Skin of body (tissue), 3 donors: ENCODE measurements at places on chromosomes 1 and 21.

- DNase-seq: no peak
Observed at GRCh38 chr21:44579056-44579832, 1.2 kb downstream of the KRTAP10-5 start.

DNA sequence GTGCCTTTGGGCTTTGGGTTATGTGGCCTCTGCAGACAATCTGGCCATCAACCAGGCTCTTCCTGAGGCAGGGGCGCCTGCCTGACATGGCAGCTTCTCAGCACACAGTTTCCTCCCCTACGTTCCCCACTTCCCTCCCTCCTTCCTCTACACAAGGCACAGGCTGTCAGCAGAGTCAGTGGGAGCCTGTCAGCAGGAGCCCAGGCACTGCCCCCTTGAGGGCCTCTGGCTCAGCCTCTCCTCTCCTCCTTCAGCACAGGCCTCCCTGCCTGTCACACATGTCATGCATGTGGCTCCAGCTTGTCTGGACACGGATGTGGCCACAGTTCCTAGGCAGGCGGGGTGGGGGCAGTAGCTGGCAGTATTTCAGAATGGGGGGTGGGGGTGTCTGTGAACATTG is 52.2 kb upstream of the ARTN start:
- peak; percentile 48 for DNase-seq

DNA sequence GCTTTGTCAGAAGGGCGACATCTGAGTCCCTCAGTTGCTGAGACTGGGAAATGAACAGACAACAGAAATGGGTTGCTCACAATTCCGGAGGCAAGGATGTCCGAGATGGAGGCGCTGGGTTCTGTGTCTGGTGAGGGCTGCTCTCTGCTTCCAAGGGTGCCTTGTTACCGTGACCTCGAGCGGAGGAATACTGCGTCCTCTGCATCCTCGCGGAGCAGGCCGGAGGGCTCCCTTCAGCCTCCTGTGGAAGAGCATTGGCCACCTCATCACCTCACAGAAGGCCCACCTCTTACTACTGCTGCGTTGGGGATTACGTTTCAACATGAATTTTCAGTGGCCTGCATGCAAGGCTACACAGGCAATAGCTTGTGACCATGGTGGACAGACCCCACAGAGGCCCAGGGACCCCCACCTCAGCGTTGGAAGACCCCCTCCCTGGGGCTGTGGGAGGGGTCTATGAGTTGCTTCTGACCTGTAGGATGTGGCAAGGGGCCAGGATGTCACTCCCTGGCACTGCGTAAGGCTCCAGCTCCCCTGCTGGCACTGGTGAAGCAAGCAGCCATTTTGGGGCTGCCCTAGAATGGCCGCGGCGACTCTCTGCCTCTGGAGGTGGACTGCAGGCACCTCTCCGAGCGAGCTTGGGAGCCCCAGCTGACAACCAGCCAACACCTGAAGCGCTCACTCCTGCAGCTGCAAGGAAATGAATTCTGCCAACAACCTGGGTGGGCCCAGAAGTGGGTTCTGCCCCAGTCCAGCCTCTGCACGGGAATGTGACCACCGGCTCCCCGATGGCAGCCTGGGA is 36.3 kb upstream of the COL6A1 start:
- no peak for DNase-seq

DNA sequence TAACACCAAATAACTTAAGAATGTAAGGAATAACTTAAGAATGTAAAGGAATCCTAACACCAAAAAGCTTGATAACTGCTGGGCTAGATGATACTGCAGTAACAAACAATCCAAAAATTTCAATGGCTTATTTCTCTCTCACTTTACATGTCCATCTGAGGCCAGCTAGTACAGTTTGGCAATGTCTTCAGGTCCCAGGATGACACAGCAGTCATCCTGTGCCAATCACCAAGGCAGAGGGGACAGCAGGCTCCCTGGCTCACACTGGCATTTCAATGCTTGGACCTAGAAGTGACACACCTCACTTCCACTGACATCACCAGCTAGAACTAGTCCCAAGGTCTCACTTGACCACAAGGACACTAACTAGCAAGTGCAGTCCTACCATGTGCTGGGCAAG is 15.3 kb downstream of the DNAJC11 start:
- no peak for DNase-seq

GRCh38 chr21:18716578-18717138 is 313.1 kb upstream of the TMPRSS15 start:
- DNase-seq: peak; percentile 9

DNA sequence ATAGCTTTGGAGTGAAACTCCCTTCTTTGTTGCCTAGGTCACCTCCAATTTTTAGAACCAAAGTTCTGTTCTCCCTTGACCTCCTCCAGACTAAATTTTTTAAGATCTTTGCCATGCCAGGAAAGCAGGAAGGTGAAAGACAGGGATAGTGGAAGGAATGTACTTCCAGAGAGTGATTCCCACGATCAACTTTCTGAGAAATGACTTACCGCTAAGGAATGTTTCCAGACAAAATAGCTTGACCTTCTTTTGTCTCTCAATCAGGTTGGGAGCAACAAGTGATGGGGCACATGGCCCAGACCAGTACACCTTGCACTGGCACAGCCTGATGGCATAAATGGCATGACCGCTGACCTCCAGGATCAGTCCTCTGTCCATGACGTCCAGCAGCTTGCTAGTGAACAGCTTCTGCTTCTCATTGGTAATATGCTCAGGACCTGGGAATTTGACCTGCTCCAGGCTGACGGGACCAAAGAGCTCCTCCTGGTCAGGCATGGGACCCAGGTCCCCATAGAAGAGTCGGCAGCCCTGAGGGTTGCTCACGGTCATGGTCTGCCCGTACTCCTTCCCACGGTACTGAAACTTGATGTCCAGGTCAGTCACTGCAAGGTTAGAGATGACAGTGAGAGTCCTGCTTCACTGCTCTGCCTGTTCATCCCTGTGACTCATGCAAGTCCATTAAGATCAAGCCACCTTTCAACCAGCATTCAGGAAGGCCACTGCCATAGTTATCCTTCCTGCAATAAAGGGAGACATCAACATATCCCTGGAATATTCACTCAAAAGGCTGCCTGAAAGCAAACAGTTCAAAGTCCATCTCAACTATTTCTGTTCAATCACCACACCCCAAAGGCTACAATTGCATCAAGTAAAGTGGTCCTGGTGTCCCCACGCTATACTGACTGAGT is 6.2 kb upstream of the C1orf74 start:
- DNase-seq: no peak

GRCh38 chr1:101945884-101946283 is 50.8 kb downstream of the OLFM3 start:
- DNase-seq: no peak

DNA sequence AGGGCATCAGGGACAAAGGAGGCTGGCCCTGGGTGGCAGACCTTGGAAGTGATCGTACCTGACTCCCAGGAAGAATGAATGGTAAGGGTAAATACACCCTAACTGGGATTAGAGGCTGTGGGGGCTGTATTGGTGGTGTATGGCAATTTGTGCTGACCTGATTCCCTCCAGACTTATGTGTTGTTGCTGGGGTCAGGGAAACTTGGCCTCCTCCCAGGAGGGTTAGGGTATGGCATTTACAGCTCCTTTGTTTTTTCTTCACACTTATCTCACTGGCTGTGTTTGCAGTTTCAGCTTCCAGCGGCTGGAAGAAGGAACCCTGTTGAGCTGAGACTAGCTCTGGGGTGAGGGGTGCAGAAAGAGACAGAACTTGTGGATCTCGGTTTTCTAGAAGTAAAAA is 8.2 kb downstream of the VANGL1 start:
- no peak for DNase-seq

- no peak for DNase-seq
Observed at GRCh38 chr1:33045246-33045645, 8.6 kb upstream of the AK2 start.

DNA sequence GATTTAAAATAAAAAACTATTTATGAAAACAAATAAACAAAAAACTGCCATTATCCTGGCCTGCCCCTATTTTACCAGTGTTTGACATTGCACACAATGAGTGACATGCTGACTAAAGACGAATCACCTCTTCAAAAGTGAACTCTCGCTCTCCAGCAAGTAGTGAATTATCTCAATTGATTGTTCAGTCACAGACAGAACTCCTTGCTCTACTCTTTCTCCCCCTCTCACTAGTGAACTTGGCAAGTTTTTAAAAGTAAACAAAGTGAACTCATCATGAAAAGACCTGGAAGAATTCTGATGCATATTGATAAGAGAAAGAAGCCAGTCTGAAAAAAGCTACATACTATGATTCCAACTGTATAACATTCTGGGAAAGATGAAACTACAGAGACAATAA is 4.7 kb upstream of the C1orf52 start:
- DNase-seq: no peak

DNA sequence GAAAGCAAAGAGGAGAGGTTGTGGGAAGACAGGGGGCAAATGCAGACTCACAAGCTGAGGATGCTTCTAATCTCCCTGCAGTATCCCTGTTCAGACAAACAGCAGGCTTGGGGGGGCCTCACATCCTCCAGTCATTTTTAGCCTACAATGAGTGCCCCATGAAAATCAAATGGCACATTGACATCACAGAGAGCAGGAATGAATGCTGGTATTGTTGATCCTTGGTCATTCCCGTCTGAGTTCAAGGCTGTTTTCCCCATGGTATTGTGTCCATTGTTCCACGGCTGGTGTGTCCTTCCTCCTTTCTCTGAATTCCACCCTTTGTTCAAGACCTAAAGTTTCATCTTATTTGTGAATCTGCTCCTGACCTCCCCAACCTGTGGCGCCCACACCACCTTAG is 545.6 kb downstream of the AJAP1 start:
- no peak for DNase-seq

DNA sequence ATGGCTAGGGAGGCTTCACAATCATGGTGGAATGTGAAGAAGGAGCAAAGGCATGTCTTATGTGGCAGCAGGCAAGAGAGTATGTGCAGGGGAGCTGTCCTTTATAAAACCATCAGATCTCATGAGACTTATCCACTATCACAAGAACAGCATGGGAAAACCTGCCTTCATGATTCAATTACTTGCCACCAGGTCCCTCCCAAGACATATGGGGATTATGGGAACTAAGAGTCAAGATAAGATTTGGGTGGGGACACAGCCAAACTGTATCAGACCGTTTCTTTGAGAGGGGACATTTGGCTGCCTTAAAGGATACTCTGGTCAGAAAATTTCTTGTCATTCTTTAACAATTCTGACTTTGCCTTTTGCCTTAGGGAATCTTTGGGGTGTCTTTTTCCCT is 3.2 kb upstream of the XPR1 start:
- DNase-seq: no peak

DNA sequence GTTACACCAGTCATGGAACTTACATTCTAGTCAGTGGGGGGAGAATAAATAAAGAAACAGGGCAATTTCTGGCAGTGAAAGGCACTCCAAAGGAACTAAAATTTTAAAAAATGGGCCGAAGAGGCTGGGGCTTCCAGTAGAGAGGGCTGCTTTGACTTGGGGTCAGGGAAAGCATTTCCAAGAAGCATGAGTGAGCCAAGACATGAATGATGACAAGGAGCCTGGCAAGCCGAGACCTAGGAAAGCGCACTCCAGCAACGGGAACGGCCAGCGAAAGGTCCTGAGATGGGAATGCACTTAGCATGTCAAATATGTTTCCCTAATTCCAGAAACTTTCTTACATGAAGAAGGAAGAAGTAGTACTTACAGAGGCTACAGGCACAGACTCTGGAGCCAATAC is 95.4 kb upstream of the NGF start:
- no peak for DNase-seq

- no peak for DNase-seq
Observed at GRCh38 chr1:63775418-63776127, 1.8 kb downstream of the ROR1 start.

GRCh38 chr1:211548321-211549091 is 30.5 kb downstream of the SLC30A1 start:
- DNase-seq: no peak

GRCh38 chr1:235307158-235308124 is 20.5 kb downstream of the ARID4B start:
- no peak for DNase-seq

GRCh38 chr1:91091812-91092211 is 70.0 kb upstream of the ZNF644 start:
- DNase-seq: no peak

DNA sequence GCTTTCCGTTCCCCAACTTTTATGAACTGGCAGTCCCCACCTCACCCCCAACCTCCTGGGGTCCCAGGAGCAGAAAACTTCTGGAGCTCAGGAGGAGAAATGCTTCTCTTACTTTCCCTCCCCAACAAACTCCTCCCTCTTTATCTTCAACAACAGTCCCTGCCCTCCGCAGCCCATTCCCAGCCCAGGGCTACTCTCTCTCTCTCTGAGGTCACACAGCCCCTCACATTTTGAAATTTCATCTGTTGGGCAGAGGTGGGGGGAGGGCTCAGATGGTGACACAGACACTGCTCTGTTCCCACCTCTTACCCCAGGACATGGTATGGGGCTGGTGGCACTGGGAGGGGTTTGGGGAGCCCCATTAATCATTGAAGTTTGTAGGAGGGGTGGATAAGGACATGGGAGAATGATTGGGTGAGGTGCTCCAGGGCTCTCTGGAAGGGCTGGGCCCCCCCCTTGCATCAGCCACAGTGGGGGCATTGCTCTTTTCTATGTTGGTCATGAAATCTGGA is 6.0 kb downstream of the PIK3CD start:
- DNase-seq: no peak

DNA sequence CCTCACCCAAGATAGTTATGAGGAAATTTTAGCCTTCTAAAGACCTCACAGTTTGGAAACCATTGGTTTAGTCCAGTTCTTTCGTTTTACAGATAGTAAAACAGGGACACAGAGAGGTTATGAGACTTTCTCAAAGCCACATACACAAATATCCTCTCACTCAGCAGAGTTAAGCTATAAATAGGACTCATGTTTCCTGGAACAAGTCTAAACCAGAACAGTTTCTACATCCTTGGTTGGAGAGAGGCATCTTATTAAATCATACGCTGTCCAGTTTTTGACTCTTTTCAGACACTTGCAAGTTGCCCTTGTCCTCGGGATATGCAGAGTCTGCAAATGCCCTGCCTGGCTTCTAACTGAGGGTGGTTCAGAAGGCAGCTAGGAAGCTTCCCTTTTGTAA is 462.1 kb upstream of the DEPDC1 start:
- no peak for DNase-seq

DNA sequence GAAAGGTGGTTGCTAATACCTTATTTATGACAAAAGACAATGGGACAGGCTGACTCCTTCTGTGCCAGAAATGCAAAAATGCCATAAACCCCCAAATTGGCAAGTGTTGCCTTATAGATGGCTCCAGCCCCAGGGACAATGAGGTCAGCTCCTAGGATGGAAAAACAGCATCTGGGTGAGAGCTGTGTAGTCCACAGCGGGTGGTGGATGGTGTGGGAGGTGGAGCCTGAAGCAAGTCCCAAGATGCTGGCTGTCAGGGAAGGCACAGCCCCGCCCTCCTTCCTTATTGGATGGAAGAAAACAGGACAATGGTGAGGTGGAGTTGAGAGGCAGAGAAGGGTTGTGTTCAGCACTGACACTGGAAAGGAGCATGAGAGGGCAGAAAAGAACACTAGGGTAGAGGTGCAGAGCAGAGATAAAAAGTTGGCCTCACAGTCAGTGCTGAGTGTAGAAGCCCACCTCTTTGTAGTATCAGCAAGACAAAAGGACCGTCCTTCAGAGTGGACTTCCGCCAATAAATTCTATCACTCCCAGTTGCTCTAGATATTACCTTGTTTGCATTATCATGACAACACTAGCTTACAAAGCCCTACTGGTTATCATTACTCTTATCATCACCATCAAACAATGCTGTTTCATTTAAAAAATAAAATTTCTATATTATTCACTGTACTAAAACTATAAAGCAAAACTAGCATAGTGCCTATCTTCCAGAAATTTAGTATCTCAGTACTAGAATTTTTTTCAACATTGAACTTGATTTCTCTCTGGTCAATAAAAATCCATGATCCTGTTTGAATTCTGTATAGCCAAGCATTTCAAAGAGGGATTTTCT is 3.7 kb upstream of the SDE2 start:
- peak; percentile 67 for DNase-seq

- DNase-seq: no peak
Observed at GRCh38 chr1:11645670-11646265, 8.5 kb downstream of the FBXO2 start.
